ENCODE measurements at places on chromosomes 2 and 18.
A peak's percentile ranks its signal among the peaks of the same experiment; 100 is the strongest.

DNA sequence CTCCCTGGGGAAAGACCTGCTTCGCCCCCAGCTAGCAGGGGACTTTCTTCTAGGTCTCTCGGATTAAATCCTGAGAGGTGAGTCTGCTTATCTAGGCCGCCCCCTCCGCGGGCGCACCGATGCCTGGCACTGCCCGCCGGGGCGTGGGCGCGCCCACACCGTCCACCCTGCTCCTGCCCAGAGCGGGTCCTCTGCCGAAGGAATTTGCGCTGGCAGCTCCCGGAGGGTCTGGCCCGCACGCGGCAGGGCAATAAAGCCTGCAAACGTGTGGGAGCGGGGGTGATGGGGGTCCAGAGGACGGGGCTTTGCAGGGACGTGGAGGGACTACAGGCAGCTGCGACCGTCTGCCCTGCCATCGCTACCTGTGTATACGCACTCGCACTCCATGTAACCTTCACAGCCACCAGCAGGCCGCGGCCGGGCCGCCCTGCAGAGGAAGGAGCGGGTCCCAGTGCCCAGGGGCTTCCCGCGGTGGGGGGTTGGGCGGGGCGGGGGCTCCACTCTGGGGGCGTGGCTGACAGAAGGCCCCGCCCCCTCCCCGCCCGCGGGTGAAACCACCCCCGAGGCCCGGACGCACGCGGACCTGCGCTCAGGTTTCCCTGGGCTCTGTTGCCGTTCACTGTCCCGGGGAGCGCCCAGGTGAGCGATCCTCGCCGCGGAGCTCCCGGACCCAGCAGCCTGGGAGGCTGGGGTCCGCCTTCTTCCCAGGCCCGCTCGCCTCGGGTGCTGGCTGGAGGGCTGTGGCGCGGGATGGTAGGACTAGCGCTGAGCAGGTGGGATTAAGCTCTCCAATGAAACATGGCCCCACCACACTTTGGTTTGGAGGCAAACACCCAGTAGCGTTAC, 174.5 kb upstream of the HS6ST1 start:
- DNase-seq: no peak

DNA sequence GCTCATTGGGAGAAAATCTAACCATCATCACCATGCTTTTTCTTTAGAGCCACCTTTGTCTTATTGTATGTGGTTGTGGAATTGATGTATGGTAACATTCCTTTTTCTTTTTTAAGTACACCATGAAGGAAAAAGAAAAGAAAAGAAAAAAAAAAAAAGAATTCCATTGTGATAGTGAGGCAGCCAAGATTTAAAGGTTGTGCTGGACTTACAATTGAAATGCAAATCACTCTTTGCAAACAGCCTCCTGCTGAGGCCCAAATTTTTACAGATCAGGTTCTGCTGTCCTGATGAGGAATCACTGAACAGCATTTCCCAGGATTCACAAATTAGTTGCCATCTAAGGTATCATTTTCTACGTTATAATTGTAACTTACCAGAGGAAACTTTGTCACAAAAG, 1101.0 kb upstream of the FANCL start:
- DNase-seq: no peak

GRCh38 chr2:68918497-68918896, 34.2 kb downstream of the GKN2 start:
- DNase-seq: no peak

GRCh38 chr2:163205589-163206254, 367.2 kb upstream of the KCNH7 start:
- DNase-seq: no peak

GRCh38 chr2:201969938-201970785, 63.5 kb upstream of the FZD7 start:
- no peak for DNase-seq

GRCh38 chr2:150156876-150157275, 330.6 kb downstream of the RND3 start:
- DNase-seq: no peak

- no peak for DNase-seq
Observed at GRCh38 chr2:191748059-191748461, 70.1 kb downstream of the NABP1 start.

DNA sequence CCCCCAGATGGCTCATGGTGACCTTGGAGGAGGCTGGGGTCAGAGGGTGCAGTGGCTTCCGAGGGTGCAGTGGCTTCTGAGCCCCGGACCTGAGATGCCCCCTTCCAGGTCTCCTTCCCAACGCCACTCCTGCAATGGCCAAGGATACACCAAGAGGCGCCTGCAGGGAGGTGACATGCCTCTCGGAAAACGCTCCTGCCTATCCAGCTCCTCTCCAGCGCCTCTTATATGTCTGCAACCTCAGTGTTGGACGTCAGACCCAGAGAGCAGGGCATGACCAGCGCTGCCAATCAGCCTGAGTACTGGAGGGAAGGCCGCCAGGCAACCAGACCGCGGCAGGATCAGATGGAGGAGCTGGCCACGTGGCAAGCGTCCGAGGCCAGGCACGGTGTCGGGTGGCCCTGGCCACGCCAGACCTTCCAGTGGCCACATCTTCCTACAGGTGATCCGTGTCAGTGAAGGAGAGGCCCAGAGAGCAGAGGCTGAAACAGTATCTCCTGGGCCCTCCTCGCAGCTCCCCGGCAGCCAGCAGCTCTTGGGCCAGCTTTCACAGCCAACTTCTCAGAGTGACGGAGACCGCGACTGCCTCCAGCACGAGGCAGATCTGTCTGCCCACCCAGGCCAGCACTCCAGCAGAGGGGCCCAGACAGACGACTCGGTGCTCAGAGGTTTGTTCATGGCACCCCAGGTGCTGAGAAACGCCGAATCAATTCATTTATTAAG, 199.5 kb upstream of the SALL3 start:
- DNase-seq: no peak

GRCh38 chr18:56479841-56480240, 158.6 kb downstream of the TXNL1 start:
- no peak for DNase-seq

- DNase-seq: no peak
Observed at GRCh38 chr2:147171941-147172340, 672.9 kb upstream of the ACVR2A start.

DNA sequence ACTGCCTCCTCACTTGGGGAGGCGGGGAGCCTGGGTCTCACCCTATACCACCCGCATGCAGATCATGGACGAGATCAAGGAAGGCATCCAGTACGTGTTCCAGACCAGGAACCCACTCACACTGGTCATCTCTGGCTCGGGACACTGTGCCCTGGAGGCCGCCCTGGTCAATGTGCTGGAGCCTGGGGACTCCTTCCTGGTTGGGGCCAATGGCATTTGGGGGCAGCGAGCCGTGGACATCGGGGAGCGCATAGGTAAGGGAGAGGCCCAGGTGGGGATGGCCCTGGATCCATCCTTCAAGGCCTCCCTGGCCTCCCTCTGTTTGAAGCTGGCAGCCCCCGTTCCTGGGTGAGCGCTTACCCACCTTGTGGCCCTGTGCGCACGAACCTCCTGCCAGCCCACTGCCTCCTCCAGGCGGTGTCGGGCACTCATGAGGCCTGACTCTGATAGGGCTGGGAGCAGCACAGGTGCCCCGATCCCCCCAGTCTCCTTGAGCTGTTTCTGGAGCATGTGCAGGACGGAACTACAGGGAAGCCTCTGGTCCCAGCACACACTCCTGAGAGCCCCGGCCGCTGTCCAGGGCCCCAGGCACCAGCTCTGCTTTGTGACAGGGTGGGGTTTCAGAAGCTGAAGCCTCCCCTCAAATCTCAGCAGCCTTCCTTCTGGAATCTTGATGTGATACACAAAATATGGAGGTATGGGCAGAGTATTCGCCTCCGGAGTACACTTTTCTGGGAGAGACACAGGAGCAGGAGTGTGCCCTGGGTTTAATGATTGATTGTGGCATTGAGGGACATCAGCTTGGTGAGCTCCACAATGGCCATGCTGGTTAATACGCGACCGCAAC, 708 bp downstream of the AGXT start:
- DNase-seq: no peak

GRCh38 chr18:37254973-37255372, 310.6 kb downstream of the CELF4 start:
- no peak for DNase-seq

GRCh38 chr18:77056344-77057005, 76.1 kb downstream of the MBP start:
- no peak for DNase-seq

DNA sequence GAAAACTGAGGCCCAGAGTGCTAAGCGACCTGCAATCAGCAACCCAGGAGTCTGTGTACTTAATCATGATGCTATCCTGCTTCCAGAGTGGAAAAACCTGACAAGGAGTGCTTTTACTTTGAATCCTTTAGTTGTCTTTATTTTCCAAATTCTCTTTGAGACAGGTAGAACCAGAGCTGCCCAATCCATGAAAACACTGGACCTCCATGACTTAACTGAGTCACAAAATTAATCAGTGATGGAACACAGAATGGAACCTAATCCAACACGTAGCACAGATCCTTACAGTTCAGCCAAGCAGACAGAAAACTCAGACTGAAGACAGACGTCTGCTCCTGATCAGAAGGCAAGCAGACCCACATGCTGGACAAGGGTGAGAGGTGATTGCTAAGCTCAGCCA, 175.6 kb downstream of the BCL11A start:
- DNase-seq: no peak

- no peak for DNase-seq
Observed at GRCh38 chr2:101469863-101470262, 5.0 kb downstream of the RFX8 start.

DNA sequence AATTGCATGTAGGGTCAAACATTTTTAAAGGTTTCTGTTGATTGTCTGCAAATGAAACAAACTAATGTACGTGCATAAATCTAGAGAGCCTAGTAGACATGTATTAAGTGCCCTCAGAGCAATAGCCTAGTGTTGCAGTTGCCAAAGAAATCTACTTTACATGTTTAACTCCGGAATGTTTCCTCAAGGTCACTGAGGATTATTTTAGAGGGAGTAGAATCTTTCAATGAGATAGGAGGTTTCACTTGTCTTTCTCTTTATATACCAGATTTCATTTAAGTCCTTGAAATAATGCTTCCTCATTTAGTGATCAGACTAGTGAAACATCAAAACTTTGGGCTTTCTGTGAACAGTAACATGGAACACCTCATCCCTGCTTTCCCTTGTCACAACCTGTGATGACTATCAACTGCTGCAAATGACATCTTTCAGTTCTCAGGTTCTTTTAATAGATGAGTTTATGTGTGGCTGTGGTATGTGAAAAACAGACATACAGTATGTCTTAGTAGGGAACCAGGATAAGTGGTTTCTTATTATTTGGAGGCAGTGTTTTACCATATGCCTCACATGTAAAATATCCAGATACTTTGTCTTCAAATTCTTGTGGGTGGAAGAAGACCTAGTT, 5.5 kb downstream of the UBE2E3 start:
- DNase-seq: no peak

DNA sequence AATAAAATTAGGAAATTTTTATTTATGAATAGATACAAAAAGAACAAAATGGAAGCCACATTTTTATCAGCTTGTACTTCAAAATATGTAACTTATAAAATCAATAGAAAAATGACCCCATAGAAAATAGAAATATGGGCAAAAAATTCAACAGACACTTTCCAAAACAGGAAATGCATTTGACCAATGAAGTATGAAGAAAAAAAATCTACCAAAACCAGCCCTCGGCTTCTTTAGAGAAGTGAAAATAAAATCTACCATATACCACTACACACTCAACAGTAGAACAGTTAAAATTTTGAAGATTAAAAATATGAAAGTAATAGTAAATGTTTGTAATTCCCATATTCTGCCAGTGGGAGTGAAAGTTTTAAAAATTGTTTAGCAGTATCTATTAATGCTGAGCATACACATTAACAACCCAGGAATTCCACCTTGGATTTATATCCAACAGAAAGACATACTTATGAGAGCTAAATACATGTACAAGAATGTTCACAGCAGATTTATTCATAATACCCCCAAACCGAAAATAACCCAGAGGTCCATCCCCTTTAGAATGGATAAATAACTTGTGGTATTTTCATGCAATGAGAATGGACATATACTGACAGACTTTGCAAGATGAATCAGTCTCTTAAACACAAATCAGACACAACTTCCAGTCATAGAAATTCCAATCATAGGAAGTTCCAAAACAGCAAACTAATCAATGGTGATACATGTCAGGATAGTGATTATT, 318.0 kb downstream of the FIGN start:
- DNase-seq: no peak

- DNase-seq: no peak
Observed at GRCh38 chr2:180653481-180653880, 326.9 kb upstream of the UBE2E3 start.

DNA sequence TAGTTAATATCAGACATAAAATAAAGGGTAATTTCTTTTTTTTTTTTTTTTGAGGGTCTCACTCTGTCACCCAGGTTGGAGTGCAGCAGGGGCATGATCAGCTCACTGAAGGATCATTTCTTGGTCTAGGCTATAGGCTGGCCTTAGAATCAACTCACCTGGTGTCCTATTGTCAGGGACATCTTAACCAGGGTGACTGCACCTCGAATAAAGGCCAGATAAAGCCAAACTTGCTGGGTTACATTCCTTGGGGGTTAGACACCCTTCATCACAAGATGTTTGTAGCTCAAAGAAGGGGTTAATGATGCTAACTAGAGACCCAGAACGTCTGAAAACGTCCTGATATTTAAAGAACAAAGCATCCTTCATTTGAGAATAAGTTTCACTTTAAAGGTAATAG, 17.9 kb downstream of the SPATA3 start:
- no peak for DNase-seq

GRCh38 chr2:235527806-235528469, 34.1 kb downstream of the AGAP1 start:
- no peak for DNase-seq

- peak; percentile 39 for DNase-seq
Observed at GRCh38 chr2:53786352-53786704, 425 bp downstream of the ASB3 start.

DNA sequence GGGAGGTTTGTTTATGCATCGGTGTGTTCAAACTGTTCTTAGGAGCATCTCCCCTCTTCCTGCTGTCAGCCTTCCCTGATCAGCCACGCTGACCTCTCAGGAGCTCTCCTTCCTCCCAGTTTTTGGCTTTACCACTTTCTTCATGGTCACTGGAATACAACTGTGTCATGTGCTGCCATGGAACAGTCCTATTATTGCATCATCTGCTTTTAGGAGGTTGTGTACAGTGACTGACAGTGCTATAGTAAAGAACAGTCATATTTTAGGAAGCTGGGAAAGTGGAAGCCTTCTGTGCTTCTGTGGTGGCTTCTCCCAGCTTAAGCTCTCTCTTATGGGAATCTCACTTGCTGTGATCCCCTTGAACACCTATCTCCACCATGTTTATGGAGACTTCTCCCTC, 165.5 kb downstream of the TPGS2 start:
- DNase-seq: no peak

- DNase-seq: no peak
Observed at GRCh38 chr2:179234658-179235240, 29.9 kb downstream of the SESTD1 start.

DNA sequence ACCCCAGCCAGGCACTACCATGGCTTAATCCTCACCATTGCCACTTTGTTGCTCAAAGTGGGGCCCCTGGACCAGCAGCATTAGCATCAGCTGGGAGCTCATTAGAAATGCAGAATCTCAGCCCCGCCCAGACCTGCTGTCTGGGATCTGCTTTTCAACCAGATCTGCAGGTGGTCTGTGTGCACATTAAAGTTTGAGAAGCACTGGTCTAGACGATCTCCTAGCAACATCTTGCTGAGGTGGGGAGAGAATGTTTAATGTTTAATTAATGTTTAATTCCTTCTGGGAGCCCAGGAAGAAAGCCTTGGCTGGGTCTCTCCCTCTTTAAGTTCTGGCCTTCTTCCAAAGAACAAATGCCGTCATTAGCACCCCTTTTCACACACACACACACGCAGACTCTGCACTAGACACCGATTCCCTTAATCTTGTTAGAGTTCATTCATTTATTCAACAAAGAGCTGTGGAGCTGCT, 53.7 kb downstream of the EDAR start:
- DNase-seq: no peak
